ENCODE measurements at places on chromosomes 16 and 17.

DNA sequence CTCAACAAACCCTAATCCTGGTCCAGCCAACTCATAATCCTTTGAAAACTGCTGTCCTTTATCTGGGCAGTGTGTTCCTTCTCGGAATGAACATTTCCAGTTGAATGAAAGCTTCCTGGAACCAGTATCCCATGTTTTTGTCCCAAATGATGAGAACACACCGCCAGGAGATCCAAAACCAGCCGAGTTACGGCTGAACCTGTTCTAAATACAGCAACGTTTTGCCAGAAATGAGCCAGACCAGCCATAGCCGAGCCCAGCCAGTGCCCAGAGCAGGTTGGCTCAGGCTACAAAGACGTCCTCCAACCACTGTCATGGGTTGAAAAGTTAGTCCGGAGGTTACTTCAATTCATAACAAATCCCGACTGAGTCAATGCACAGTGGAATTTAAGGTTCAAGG, 67.6 kb upstream of the FOXF1 start:
- no peak for DNase-seq

DNA sequence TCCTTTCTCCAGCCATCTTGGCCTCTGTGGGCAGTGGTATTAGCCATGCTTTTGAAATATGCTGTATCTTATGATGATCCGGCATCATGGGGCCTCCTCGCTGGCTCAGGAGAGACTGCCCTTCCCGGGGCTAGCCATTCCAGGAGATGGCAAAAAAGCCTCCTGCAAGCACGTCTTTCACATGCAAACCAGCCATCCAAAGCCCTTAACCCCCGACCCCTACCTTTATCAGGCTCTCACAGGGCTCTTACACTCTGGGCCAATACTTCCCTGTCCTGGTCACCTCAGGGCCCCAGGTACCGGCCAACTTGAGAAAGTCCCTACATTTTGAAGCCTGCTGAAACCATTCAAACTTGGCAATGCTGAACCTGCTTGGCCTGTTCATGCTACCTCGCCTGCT, 36.4 kb downstream of the MYH13 start:
- DNase-seq: no peak

GRCh38 chr17:40382251-40382650, 17.7 kb upstream of the GJD3 start:
- DNase-seq: no peak

DNA sequence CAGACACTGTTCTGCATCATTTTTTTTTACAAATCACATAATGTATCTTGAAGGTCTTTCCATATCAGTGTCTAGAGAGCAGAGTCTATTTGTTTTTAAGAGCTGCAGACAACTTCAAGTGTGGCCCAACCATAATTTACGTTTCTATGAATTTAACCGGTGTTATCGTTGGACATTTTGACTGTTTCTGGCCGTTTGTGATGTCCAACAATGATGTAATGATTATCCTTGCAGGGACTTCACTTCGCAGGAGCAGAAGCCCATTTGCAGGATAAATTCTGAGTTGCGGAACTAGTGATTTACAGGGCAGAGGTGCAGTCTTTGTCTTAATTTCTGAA, 26.9 kb upstream of the HLF start:
- no peak for DNase-seq

DNA sequence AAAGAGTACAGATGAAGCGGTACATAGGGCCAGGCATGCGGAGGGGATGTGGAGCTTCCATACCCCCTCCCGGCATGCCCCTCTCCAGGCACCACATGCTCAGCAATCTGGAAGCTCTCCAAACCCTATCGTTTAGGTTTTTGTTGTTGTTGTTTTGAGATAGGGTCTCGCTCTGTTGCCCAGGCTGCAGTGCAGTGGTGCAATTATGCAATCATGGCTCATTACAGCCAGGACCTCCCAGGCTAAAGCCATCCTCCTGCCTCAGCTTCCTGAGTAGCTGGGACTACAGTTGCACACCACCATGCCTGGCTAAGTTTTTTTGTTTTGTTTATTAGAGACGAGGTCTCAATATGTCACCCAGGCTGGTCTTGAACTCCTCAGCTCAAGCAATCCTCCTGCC, 50.8 kb downstream of the WWOX start:
- no peak for DNase-seq

GRCh38 chr17:78661093-78661770, 84.0 kb upstream of the DNAH17 start:
- no peak for DNase-seq

- no peak for DNase-seq
These were observed 622 bp downstream of the HOXB6 start for GRCh38 chr17:48603959-48604769.

All from erythroblast (primary cell).